ENCODE measurements at places on chromosomes 7 and 10. TPM values are rescaled to one million over a fixed set of nuclear protein-coding genes. Genes with fewer than 3 reads are reported as not detected.

The RHEB gene
- total RNA-seq: 83.2 TPM

The ASB10 gene
- not detected for total RNA-seq

The SMKR1 gene
- total RNA-seq: 2.4 TPM

The BLNK gene
- total RNA-seq: 10.6 TPM

The OIT3 gene
- total RNA-seq: 0.14 TPM

The CTBP2 gene
- 110 TPM for total RNA-seq

The GTF2IRD1 gene
- 35.3 TPM for total RNA-seq

The ABCA13 gene
- 4.9 TPM for total RNA-seq

The C10orf67 gene
- under 0.01 TPM for total RNA-seq

The RAB19 gene
- 0.50 TPM for total RNA-seq
